Activated CD4-positive, alpha-beta T cell treated with anti-CD3 and anti-CD28 coated beads, Interleukin-10, Interleukin-2, amounts not matched to agents 100 ng/mL and 50 ng/mL, durations not matched to agents 16 hours and 8 hours (primary cell): ENCODE measurements at places on chromosomes 3 and 15.

- DNase-seq: no peak
Observed at GRCh38 chr15:75659141-75659771, 11.5 kb downstream of the SNX33 start.

DNA sequence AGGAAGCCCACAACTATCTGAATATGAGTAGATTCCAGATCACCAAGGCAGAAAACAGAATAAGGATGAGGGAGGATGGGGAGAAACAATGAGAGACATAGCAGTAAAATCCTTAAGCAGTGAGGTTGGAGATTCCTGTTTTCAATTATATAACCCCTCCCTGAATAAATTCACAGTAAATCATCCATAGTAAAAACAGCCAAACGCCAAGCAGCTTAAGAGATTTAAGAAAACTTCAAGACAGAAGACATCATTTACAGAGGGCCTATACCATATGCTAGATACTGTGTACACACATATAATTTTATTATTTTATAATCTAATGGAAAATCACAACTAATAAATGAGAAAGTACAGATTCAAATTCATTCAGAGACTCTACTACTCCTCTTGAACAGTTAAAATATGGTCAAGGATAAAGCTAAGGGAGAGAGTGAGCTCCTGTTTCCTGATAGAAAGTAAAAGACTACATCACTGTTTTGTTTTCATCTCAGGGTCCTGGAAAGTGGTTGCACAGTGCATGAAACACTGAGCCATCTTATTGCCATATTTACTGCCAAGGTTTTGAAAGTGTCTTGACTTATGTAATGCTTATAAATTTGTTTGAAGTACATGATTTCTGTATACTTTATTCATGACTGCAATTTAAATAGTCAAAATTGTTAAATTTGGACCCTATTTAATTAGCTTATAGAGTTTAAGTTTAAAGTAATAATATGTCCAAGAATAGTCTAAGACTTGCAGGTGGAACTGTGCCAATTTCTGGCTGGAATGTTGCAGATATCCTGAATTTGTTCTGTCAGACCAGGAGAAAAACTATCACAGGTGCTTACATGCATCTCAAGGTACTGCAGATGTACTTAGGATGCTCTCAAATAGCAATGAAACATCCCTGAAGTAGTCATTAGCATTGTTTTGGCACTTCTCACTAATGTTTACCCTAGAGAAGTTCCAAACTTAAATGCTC is 141.4 kb downstream of the TBL1XR1 start:
- DNase-seq: no peak

DNA sequence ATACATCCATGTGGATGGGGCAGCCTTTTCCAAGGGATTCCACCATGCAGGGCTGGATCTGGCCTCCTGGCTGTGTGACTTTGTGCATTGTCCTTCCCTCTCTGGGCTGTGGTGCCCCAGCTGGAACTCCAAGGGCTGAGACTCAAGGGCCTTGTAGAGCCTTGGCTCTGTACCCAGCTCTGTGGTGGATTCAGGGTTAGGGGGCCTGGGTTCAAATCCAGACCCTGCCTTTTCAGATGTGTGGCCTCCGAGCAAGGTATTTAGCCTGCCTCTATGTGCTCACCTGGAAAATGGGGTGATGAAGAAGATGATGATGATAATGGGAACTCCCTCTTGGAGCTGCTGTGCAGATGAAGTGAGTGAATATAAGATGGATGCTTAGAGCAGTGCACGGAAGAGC is 161.9 kb downstream of the WNT7A start:
- no peak for DNase-seq

DNA sequence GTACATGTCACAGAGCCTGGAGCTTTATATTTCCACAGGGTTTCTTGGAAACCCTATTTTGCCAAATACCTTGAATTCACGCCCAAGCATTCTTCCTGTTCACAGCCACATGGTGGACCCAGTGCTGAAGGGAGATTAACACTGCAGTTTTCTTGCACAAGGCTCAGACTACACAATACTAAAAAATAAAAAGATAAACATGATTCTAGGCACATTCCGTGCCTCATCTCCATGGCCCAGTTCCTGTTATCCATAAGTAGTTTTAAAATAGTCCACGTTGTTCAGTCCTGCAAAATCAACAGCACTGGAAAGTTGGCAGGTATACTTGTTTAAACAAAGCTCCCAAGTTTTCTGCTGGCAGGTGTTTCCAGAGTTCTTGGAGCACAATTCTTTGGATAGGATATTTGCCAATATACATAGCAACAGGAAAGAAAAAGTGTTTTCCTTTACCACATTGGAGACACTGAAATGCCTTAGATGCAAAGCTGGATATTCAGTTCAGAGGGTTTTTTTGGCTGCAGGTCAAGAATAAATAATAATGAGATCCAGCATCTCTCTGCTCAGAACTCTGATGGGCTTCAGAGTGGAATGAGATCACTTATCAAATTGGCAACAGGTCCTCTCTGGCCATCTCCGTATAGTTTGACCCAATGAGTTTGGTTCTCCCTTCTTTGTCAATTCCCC is 88.1 kb upstream of the TGFBR2 start:
- DNase-seq: no peak

- no peak for DNase-seq
Observed at GRCh38 chr3:141427764-141428163, 59.1 kb upstream of the RASA2 start.
